ENCODE measurements at places on chromosomes 3 and 15. TPM values are rescaled to one million over a fixed set of nuclear protein-coding genes. Genes with fewer than 3 reads are reported as not detected.

GOLGA6L9 gene
- total RNA-seq: 3.2 TPM

P4HTM gene
- total RNA-seq: 75.1 TPM

NCK1 gene
- 31.5 TPM for total RNA-seq

MME gene
- total RNA-seq: 3.6 TPM

ARHGEF26 gene
- 96.4 TPM for total RNA-seq

IL17RB gene
- total RNA-seq: not detected

GRCh38 chr15:65761210-65761926, 30.7 kb downstream of the DENND4A start:
- DNase-seq: no peak

- peak; percentile 67 for DNase-seq
Measured at GRCh38 chr15:40098489-40099261, 10.0 kb downstream of the BMF start.

- DNase-seq: no peak
Measured at GRCh38 chr3:53120336-53120735, 9.9 kb downstream of the RFT1 start.

DNA sequence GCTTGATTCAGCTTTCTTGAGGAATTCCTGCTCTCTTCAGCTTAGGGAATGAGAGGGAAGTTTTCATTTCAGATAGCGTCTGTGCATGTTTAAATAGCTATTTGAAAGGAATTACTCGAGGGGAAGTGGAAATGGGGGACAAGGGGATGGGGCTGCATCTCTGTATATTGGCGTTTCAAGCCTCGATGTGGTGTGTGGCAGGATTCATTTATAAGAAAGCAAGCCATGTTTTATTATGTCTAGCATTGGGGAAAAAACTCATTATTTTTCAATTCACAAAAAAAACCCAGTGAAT, 1.0 kb downstream of the ATP2C1 start:
- no peak for DNase-seq

- no peak for DNase-seq
Measured at GRCh38 chr3:128178782-128179483, 25.7 kb downstream of the EEFSEC start.

DNA sequence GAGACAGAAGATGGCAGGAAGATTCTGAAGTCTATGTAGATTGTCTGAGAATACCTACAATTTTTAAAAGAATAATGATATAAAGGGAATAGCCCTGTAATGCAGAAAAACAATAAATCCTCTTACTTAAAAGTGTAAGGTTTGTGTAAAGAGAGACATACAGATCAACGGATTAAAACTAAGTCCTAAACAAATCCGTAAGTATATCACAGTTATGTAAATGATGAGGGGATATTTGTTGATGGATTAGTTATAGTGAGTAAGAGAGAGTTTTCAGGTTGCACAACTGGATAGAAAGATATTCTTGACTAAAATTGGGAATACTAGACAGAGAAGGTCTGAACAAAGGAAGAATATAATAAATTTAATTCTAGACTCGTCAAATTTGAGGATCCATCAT, 179.6 kb downstream of the TBC1D5 start:
- no peak for DNase-seq
